ENCODE measurements at places on chromosomes 13 and 19.
A peak's percentile ranks its signal among the peaks of the same experiment; 100 is the strongest.

DNA sequence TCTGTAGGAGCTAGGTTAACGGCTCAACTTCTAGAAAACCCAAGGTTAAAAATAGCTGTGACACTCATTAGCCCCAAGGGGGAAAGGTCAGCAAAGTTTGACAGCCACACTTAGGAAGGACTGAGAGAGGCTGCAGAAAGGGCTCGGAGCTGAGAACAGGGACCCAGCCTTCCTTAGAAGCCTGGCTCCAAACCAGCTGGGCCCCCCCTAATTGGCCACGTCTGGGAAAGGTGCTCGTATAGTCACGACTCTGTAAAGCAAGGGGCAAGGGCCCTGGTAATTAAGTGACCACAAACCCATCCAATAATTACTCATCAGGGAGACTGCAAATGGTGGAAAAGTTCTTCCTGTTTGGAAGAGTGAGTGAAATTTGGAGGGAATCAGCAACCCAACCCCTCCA lies 90.5 kb downstream of the RNASEH2B start:
- DNase-seq, result no peak

- peak; percentile 20 for DNase-seq
Measured at GRCh38 chr13:98856983-98857382, 104.5 kb upstream of the SLC15A1 start.

- DNase-seq, result no peak
Measured at GRCh38 chr13:35649162-35649561, 172.7 kb upstream of the MAB21L1 start.

GRCh38 chr13:91664039-91664438 lies 265.6 kb downstream of the GPC5 start:
- no peak for DNase-seq

GRCh38 chr13:106036870-106037269 lies 498.6 kb downstream of the EFNB2 start:
- DNase-seq, result peak; percentile 20
